ENCODE measurements at places on chromosomes 12 and 14. TPM values are rescaled to one million over a fixed set of nuclear protein-coding genes. Genes with fewer than 3 reads are reported as not detected.

Gene PLEKHD1
- not detected for total RNA-seq

DNA sequence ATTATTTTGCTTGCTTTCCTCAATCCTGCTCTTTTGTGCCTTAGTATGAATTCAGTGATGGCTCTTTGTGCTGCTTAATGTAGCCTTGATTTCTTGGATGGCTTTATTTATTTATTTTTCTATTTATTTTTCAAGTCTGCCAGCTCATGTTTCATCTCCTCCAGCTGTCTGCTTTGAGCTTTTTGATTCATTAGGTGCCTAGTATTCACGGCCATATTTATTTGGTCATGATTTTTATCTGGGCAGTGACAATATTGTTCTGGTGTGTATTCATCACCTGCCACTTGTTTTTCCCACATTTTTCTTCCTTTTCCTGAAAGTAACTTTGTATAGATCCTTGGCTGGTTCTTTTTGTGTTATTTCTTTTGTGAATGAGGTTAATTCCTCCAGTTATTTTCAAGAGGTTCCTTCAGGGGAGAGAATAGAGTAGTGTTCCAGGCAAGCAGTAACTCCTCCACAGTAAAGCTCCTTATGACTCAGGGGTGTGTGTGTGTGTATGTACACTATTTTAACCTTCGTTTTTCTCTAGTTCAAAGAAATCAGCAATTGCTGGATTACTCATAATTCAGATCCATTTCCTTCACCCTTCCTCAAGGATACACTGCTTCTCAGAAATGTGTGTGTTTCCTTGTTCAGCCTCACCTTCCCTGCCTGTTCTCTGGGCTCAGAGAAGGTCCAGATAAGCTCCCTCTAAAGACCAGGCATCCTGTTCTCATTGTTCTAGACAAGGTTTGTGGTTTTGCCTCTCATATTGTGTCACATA, 51.6 kb upstream of the PMCH start:
- peak; percentile 8 for DNase-seq

DNA sequence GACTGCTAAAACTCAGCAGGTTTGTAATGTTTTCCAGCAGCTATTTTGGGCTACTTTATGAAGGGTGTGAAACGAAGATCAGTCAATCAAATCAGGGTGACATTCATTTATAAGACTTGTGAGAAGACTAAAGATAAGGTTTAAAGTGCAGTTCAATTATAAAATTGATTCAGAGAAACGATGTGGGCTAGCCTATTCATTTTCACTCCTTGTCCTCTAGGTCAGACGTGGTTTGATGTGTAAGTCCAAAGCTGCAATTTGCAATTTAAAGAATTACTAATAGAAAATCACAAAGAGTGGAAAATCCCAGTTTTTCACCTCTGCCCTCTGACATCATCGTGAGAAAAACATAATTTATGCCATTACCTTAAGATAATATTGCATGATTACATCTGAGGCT, 243.5 kb upstream of the NOVA1 start:
- peak; percentile 29 for DNase-seq

Gene CALCOCO1
- total RNA-seq, result 49.0 TPM

- DNase-seq, result no peak
These were observed 47.1 kb downstream of the KIF21A start for GRCh38 chr12:39395866-39396265.

DNA sequence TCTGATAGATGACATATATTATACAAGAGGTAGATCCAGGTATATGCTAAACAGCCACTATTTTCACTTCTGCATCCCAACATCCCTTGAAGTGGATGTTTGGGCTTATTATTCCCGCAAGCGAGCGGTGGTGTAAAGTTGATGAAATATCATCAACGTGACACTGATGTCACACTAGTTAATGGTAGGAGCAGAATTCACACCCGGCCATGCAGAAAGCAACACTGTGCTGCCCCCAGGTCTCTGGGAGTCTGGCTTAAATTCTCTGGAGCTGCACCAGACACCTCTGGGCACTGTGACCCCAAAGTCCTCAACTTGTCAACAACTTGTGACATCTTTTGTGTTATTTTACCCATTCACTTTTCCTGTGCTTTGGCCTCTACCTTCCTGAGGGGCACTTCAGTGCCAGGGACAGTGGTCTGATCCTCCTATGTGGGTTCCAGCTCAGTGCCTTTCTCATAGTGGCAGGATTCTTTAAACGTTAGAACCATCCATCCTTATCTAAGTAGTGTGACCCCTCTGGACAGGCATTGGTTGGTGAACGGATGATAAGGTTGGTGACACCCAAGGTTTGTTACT, 952 bp downstream of the DRAM1 start:
- no peak for DNase-seq

Gene KRT5
- not detected for total RNA-seq

- peak; percentile 94 for DNase-seq
These were observed 239.0 kb upstream of the ATP2B1 start for GRCh38 chr12:89947437-89948270.

GRCh38 chr12:13702381-13702780, 279.0 kb downstream of the GRIN2B start:
- DNase-seq, result no peak

GRCh38 chr12:32559434-32559833, 119.7 kb upstream of the DNM1L start:
- DNase-seq, result no peak

- DNase-seq, result no peak
These were observed 205.0 kb downstream of the BMP4 start for GRCh38 chr14:53751650-53752049.

Gene CIDEB
- 0.34 TPM for total RNA-seq

Gene GRIP1
- not detected for total RNA-seq

Gene PRICKLE1
- total RNA-seq, result 1.1 TPM

- DNase-seq, result peak; percentile 75
These were observed 617.6 kb downstream of the LRFN5 start for GRCh38 chr14:42224053-42224888.

DNA sequence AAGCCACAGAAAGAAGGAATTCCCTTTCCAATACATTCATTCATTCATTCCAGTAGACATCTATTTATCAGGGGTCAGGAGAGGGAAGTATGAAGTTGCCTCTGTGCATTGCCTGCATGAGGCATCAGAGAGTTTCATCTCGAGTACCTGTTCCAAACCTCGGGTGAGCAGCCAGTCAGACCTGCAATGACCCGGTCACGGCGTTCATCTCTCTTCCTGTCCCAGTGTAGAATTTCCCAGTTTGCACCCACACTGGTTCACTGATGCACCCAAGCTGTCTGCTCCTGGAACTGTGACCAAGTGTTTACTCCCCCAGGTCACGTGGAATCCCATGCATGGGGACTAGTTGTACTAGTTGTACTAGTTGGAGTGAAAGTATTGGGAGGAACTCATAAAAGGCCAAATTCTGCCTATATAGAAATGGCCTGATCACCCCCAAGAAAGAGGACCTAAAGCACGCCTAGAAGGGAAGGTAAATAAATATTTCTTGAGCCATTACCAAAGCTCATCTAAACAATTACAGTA, 22.3 kb upstream of the PRKAB1 start:
- no peak for DNase-seq

DNA sequence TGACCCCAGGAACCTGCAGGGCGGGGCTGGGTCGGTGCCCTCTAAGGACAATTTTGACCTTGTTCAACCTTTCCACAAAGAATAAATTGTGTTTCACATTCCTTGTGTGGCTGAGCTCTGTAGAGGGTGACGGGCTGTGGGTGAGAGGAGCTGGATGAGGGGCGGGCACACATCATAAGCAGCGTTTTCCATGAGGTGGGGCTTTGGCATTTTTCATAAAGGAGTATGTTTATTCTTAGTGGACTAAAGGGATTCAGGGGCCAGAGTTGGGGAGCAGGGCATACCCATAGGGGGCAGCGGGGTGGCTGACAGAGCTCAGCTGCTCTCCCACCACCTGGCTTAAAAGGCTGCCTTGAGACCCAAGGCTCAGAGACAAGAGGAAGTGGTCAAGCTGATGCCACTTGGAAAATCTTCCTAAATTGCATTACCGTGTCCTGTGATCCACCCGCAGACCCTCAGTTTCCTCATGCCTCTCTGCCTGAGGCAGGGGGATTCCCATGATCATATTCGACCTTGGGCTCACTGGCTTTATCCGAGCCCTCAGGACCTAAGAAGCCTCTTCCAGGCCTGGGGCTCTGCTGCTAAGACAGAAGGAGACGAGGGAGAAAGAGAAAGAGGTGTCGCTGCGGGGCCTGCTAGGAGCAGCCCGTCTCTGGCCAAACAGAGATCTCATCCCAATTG, 11.4 kb downstream of the MMP14 start:
- peak; percentile 78 for DNase-seq

Gene CCDC175
- total RNA-seq, result not detected

DNA sequence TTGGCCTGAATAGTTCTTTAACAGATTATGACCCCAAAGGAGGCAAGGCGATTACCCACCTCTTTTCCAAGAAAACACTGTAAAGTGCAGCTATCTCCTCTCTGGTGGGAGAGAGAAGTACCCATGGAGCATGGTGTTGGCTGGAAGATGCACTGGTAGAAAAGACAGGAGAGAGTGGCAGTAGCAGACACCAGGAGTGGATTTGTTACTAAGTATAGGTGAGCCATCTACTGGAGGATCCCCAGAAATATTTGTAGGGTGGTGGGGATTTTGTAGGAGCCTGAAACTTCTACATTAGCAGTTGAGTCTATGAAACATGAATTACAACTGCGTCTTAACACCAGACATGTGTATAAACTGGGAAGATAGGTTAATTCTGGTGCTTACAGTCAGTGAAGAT, 148.0 kb downstream of the SLC38A4 start:
- peak; percentile 68 for DNase-seq

DNA sequence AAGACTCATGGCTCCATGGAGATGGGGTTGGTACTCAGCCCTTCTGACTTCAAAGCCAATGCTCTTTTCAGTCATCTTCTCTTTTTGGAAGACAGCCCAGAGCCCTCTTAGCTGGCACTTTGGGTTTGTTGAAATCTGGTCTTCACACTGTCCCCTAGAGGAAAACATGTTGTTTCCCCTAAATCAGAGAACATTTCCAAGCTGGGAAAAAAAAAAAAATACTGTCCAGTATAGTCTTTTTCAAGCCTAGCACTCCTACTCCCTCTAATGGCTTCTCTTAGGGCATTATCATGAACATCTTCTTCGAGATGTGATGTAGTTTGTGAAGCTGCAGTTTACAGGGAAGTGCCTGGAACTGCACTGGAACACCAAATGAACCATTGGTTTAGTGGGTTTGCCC, 3.0 kb upstream of the ZC3H14 start:
- DNase-seq, result peak; percentile 85

Gene C1R
- 131 TPM for total RNA-seq

- DNase-seq, result peak; percentile 98
These were observed 291.3 kb upstream of the ATP2B1 start for GRCh38 chr12:89999699-90000505.

DNA sequence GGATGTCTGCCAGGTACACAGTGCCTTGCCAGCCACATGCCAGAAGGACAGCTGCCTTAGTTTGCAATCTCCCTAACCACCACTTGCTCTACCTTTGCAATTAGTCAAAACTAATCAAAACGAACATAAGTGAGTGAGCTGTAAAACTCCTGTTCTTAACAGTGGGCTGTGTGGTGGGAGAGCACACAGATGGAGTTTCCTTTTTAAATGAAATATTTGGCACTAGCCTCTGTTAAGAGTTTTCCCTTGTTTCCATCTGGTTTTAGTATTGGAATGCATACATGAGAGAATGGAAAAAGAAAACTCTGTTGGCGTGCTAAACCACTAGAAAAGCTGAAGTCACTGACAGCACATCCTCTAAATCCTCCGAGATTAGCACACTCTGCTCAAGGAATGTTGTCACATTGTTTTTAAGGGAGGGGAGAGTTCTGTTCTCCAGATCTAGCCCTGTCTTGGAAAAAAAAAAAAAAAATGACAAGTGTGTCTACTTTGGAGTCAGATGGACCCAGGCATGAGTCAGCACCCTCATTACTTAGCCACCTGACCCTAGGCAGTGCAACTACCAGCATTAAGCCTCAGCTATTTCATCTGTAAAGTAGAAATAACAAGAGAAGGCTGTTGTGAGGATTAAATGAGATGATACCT, 83.9 kb downstream of the STXBP6 start:
- DNase-seq, result peak; percentile 92

GRCh38 chr14:88420187-88420586, 34.7 kb downstream of the SPATA7 start:
- DNase-seq, result no peak

Gene NINJ2
- total RNA-seq, result not detected

DNA sequence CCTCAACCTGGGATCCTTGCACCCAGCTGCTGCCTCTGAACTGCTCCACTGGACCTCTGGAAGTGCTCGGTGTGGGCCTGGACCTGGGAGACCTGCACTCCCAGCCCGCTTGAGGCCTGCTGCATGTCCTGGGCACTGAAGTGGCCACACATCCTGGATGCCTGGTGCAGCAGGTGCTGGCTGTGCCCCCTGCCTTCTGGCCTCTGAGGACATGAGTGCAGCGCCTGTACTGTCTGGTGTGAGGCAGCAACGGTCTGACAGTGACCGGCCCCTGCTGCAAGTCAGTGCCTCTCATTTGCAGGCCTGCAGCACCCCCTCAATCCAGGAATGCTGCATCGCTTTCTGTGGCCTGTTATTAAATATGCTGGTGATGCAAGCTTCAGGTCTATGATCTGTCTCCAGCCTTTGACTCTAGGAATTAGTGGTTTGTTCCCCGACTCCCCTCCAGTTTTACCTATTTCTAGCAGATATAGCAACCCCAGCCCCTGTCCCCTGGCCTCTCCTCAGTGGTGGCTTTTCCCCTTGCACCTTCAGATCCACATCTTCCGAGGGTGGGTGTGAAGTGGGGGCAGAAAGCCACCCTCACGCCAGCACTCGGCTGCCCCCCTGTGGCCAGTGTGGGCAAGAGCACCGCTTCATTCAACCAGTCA, 3.6 kb downstream of the SMIM41 start:
- peak; percentile 65 for DNase-seq

DNA sequence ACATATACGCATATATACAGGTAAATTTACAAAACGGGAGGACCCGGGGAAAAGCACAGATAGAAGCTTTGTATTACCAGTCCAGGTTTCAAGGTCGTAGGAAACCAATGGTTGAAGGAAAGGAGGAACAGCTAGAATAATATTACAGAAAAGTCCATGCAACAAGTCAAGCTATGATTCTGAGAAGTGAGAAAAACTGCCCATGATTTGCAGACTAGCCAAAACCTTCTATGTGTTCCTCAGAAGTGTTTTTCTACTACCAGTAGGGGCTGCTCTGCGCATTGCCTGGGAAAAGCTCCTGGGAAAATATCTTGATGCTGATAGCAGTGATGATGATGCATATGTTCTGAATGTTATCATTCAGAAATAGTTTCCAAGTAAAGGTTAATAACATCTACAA, 2.2 kb downstream of the PDZRN4 start:
- peak; percentile 0 for DNase-seq

- DNase-seq, result no peak
These were observed 63.6 kb downstream of the STXBP6 start for GRCh38 chr14:24986206-24986893.

- DNase-seq, result no peak
These were observed 89.0 kb upstream of the DIO2 start for GRCh38 chr14:80300351-80300750.

Gene OR10AD1
- not detected for total RNA-seq

DNA sequence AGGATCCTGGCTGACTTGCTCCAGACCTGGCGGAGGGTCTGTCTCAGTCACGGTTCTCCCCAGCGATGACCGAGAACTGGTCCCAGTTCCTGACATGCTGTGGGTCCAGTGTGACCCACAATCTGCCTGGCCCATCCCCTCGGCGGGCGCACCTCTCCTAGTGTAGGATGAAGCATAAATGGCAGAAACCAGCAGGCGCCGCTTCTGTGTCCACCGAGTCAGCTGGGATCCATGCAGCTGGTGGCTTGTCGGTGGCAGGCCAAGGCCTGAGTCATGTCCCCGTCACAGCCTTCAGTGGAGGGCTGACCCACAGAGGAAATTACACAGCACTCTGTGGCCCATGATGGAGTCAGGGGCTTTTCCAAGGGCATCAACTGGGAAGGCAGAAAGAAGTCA, 38.5 kb downstream of the NFKBIA start:
- peak; percentile 57 for DNase-seq

Data from LHCN-M2 (cell line).